ENCODE measurements at places on chromosomes 2 and 18.

DNA sequence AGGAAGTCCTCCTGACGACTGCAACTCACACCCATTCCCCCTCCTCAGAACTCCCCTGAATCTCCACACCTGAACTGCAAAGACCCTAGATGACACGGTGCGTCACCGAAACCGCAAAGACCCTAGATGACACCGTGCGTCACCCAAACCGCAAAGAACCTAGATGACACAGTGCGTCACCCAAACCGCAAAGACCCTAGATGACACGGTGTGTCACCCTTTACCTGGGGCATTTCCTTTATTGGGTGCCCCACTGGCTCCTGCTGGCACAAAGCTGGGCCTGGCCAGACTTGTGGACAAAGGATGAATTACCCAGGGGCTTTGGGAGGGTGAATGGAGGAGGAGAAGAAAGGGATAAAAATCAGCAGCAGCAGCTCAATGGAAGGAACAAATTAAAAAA lies 123.8 kb downstream of the CELF4 start:
- DNase-seq: no peak

DNA sequence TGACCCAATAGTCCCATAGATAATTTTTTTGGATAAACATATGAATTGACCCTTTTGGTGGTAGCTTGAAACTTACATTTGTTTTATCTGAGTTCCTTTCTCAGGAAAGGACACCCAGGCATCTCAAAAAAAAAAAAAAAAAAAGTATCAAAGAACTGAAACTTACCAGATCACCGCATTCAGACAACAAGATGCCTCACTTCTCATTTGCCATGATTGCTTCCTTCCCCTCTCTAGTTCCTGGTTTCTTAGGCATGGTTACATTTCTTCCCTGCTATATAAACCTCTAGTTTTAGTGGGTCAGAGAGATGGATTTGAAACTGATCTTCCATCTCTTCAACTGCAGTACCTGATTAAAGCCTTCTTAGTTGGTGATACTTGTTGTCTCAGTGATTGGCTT lies 240.1 kb downstream of the ACKR3 start:
- DNase-seq: no peak

DNA sequence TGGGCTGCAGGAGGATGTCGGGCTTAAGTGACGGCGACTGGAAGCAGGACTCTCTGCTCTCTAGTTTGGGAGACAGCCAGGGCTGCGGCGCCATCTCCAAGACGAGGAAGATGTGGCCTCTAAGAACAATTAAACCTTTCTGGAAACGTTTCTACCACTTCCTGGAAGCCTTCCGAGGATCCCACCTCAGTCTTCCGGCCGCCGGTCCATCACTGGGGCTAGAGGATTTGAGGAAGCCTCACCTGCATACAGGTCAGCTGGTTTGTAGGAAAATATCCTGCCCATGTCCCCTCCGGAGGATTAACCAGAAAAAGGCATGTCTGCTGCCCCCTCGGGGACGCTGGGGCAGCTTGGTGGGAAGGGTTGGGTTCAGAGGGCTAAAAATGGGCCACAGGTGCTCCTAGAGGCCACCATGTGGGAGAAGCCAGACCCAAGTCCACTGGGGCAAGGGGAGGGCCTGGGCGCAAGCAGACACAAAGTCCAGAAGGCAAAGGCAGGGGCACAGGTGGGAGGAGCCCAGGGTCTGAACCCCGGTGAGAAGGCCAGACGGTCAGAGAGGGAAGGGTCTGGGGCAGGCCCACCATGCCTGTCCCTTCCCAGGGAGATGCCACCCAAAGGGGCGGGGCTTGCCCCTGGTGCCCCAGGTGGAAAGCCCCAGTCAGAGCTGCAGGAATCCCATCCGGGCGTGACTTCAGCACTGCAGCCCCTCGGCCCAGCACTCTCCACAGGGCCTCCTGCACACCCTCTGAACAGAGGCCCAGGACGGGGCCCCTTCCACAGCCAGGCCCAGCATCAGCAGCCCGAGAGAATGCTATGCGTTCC lies 82.2 kb upstream of the ID2 start:
- DNase-seq: no peak

DNA sequence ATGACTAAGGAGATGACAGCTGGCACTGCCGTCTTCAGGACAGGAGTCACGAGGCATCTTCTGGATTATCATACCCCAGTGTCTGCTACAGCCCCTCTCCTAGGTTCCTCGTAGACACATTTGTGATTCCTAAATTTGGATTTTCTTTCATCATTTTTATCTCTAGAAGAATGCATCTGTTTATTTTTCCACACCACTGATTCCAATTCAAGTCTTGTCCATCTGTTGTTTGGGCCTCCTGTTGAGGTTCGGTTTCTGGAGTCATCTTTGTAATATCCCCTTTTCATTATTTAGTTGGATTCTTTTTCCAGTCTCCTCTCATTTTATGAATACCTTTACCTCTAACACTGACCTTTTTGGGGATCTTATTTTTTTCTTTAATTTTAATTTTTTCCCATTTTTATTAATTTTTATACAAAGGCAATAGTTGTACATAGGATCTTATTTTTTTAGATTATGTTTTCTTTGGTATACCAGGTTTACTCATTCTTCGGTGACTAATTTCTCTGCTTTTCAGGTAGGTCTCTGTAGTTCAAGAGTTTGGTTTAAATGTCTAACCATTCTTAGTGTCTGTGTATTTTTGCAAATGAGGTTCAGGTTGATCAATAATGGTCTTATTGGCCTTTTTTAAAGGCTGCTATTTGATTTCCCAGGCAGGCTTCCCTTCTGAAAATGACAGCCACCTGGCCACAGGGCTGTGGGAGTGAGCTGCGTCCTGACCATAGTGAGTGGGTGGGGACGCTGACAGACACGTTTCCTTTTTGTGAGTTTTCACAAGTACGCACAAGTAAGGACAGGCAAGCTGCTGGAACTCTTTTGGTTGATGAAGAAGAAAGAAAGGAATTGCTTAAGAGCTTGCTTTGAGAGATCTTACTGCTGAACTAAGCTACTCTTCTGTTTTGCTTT lies 34.5 kb downstream of the FARP2 start:
- no peak for DNase-seq

DNA sequence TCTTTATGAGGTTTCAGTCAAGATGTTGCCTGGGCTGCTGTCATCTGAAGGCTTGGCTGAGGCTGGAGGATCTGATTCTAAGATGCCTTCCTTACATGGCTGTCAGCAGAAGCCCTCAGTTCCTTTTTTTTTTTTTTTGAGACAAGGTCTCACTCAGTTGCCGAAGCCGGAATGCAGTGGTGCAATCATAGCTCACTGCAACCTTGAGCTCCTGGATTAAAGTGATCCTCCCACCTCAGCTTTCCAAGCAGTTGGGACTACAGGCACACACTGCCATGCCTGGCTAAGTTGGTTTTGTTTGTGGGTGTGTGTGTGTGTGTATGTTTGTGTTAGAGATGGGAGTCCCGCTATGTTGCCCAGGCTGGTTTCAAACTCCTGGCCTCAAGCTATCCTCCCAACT lies 13.1 kb upstream of the SLC35F5 start:
- DNase-seq: no peak

- no peak for DNase-seq
These were observed 21.1 kb downstream of the METTL8 start for GRCh38 chr2:171412571-171413175.

GRCh38 chr2:61456070-61456745 lies 14.7 kb downstream of the USP34 start:
- DNase-seq: no peak

DNA sequence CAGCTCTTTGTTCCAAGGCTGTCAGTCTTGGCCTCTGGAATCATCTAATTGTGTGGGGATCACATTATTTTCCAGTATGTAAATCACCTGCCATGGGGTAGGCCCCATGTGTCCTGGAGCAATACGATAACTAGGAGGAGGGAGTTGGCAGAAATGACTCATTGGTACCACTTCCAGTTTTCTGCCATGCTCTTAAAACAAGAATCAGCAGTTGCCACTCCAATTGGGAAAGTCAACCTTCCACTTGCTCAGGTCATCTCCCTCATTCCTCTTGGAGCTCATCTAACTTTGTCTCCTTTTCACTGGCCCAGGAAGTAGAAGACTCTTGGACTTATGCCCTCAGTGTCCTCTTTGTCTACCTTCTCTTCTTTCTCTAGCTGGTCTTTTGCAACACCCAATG lies 487.0 kb downstream of the SLC4A3 start:
- no peak for DNase-seq

GRCh38 chr2:152183401-152184073 lies 8.0 kb upstream of the STAM2 start:
- DNase-seq: no peak

- peak; percentile 76 for DNase-seq
These were observed 1.0 kb upstream of the PPP4R3B start for GRCh38 chr2:55618275-55619055.

DNA sequence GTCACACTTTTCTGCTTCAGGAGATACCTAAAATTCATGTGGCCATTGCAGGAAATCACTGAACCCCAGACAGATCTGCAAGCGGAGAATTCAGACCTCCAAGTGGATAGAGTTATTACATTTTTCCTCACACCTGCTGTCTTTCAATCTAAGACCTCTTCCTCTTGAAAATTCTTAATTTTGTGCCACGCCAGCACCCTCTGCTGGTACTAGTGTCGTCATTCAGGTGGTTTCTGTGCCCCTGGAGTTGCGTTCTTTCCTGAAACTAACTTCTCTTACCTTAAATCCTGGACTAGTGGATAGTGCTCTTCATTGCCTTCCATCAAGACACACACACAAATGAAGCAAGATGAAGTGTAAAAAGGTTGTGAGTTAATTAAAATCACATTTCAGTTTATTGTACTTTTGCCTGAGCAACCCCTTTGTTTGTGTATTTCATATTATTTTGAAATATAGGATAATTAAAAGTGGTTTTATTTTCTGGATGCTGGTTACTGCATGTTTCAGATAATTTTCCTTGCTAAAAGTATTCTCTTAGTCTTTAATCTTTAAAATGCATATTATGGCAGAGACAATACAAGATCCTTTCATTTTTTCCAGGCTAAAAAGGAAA lies 1.6 kb upstream of the DNER start:
- peak; percentile 47 for DNase-seq

- no peak for DNase-seq
These were observed 344.3 kb downstream of the EIPR1 start for GRCh38 chr2:3033315-3033714.

- DNase-seq: peak; percentile 64
These were observed at the start of gene DPP4 for GRCh38 chr2:162073888-162074631. DPP4 (minus strand) TSS chr2:162074215; CDS start chr2:162073981, 234 bp downstream.
